Activated T-cell treated with anti-CD3 and anti-CD28 coated beads, Interleukin-2, amount 50 U/mL, for 72 hours (primary cell): ENCODE measurements at places on chromosomes 5 and 9. TPM values are rescaled to one million over a fixed set of nuclear protein-coding genes. Genes with fewer than 3 reads are reported as not detected.
A peak's percentile ranks its signal among the peaks of the same experiment; 100 is the strongest.

GRCh38 chr5:75050415-75050814, 1.9 kb downstream of the GCNT4 start:
- DNase-seq: peak; percentile 17

GRCh38 chr9:111348821-111349271, 18.8 kb upstream of the OR2K2 start:
- no peak for DNase-seq

DNA sequence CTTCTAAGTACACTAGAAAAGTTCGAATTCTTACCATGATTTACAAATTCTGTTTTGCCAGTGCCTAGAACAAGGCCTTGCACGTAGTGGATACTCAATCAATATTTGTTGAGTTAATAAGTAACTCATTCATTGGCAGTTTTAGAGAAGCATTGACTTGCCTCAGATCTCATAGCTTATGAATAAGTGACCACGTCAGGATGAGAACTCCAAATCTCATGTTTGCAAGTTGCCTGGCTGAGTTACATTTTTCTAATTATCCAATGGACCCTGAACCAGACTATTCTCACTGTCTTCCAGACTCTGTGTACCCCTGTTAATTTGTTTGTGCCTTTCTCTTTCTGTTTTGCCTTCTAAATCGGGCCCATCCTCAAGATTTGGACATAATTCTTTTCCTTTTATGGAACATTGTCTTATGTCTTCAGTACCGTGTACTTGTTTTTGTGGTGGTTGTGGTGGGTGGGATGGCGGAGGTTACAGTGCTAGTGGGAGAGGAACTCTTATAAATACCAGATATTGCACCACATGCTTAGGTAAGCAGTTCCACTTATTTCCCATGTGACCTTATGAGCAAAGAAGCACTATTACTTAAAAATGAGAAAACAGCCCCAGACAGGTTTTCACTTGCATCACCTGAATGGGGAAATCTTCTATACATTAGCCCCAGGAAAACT, 96.3 kb downstream of the UNC13B start:
- no peak for DNase-seq

DNA sequence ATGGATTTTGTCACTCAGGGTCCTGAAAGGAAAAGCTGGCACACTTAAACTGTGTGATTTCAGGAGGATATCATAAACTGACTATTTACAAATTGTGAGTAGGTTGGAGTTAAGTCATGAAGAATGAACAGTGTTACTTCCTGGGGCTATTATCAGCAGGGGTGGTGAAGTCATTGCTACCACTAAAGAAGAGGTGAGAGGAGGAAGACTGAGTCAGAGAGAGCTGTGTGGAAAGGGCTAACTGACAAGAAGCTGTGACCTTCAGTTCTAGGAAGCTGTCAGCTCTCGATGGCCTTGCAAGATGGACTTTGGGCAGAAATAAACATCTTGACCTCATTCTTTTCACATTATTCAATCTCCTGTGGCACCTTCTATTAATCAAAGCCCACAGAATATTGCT, 72.3 kb upstream of the STARD4 start:
- peak; percentile 16 for DNase-seq

DNA sequence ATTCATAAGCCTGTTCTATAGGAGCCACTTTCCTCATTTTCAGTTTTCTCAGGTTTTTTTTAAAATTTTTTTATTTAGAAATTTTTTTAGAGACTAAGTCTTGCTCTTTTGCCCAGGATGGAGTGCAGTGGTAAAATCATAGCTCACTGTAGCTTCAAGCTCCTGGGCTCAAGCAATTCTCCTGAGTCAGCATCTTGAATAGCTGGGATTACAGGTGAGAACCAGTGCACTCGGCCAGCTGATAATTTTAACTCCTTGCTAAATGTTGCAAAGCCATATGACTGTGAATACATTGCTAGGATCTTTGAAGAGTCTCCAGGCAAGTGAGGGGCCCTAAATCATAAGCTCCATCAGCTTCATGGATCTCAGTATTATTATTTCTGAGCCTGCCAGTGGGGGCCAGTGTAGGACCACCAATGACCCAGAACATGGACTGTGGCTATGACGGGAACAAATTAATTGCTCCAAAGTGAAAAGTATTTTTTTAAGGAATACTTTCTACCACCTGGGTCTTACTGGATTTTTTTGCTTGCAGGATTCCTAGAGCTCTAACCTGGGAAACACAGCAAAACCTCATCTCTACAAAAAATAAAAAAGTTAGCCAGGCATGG, 5.7 kb upstream of the GAPVD1 start:
- DNase-seq: no peak

- DNase-seq: no peak
Observed at GRCh38 chr9:84173961-84174360, 166.6 kb downstream of the SLC28A3 start.

DNA sequence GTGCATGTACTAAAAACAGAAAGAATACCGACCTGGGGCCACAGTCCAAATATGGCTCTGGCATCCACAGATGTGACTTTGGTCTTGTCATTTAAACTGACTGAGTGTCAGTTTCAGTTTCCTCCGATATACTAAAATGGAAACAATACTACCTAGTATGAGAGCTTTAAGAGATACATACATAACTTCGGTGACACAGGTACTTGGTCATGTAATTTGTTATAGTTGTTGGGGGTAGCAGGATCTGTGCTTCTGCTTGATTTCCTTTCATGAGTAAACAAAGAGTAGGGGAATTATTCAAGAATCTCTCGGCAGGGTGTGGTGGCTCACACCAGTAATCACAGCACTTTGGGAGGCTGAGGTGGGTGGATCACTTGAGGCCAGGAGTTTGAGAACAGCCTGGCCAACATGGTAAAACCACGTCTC, 32.1 kb downstream of the MTMR12 start:
- DNase-seq: peak; percentile 33

DNA sequence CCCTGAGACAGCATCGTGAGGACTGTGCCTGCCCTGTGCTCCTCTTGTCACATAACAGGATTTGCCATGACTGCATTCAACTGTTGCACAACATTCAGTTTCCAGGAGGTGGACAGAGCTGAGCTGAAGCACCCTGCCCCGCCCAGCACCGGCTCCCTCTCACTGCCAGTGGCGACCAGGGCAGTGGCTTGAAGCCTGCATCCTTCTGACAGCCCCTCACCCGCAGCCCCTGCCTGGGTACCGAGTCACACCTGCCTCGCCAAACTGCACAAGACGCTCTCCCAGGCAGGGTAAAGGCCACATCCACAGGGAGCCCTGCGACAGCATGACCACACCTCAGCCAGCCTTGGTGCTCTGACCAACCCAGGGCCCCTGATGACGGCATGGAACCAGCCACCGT, 59.9 kb upstream of the ZNF354A start:
- DNase-seq: no peak

- DNase-seq: no peak
Observed at GRCh38 chr5:64292611-64293215, 127.1 kb downstream of the RNF180 start.

GRCh38 chr9:65437724-65438123, 152.7 kb upstream of the FOXD4L5 start:
- DNase-seq: no peak

DNA sequence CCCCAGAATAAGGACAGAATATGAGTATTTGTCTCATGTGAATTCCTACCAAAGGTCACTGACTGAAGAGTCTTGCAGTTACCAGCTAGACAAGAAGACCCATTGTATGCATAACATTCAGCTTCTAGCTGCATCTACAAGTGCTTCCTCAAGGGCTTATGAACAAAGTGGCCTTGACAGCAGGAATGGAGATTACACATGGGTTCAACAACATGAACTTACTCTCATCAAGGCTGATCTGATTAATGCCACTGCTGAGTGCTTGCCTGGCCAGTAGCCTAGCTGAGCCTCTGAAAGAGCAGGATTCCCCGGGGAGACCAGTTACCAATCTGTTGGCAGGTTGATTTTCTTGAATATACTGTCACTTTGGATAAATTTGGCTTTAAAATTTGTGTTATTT, 76.7 kb upstream of the CHD1 start:
- DNase-seq: no peak

GRCh38 chr5:139389701-139390638, at the start of gene MZB1:
Gene MZB1, minus strand, starts transcription at chr5:139389913. Its CDS starts 57 bp downstream, at chr5:139389856.
- peak; percentile 79 for DNase-seq

GRCh38 chr9:129944506-129945116, 98.4 kb downstream of the FNBP1 start:
- DNase-seq: peak; percentile 58

DNA sequence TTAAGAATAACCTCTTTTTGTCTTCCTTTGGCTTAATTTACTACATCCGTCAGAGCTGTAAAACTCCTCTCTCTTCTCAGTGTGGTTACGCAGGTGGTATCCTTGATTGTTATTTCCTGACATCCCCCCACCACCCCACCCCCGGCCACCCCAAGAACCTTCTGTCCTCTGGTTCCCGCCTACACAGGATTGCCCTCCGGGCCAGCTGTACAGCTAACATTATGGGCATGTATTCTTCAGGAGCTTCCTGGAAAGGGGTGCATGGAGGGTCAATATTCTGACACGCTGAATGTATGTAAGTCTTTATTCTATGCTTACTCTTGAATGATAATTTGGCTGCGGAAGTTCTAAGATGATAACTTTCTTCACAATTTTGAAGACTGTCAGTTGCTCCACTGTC, 13.0 kb upstream of the ANP32B start:
- DNase-seq: no peak

GRCh38 chr9:136881691-136882108, 4.6 kb upstream of the TRAF2 start:
- peak; percentile 65 for DNase-seq

DNA sequence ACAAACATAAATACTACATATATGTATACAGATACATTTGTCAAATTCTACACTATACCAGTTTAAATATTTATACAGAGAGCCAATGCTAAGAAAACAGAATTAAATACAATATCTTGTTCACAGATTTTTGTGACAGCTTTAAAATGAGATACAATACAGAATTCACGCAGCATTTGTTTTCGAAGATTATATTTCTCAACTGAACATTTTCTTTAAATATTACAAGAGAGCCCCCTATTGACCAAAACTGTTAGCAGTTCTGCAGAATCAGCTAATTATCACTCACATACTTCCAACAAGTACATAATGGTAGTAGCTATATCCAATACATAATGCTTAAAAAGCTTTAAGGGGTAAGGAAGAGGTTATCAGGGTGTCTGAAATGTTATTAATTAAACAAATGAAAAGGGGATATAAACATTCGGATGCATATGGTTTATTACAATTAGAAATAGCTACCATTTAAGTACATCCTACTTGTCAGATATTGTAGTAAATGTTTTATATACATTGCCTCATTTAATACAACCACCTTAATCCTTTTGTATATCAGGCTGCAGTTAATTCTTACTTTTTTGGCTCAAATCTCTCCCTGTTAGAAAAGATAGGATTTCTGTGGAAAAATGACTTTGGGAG, 31.7 kb downstream of the ZDHHC21 start:
- DNase-seq: no peak

- DNase-seq: no peak
Observed at GRCh38 chr5:113240951-113241726, 193.7 kb downstream of the TSSK1B start.

Gene ACOT12
- total RNA-seq: not detected

Gene PFN3
- total RNA-seq: not detected

Gene NTNG2
- 3.2 TPM for total RNA-seq

Gene SLC36A3
- total RNA-seq: 0.10 TPM
